GM23248 (cell line): ENCODE measurements at places on chromosomes 3 and 15. TPM values are rescaled to one million over a fixed set of nuclear protein-coding genes. Genes with fewer than 3 reads are reported as not detected.

Gene CPN2
- polyA plus RNA-seq = not detected in 2 replicates

Gene CASR
- not detected in 2 replicates for polyA plus RNA-seq

DNA sequence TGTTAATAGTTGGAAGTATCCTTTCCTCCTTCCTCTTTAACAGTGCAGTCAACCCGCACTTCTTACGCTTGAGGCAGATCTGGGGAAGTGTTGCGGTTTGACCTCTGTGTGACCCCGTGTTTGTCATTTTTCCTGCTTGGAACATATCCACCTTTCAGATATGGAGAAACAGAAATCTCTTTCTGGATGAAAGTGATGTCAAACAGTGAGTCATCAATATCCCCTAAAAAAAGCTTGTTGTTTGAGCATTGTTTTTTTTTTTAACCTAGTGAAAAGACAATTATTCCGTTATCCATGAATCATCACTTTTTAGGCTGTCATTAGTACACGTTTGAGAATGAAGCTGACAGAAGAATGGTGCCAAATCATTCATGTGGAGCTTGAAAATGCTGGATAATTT, 293.7 kb downstream of the ARPP21 start:
- DNase-seq = peak; percentile 72

GRCh38 chr3:19688767-19689166, 245.2 kb downstream of the EFHB start:
- no peak for DNase-seq

GRCh38 chr3:190119461-190120268, 1.0 kb downstream of the P3H2 start:
- DNase-seq = no peak
